ENCODE measurements at places on chromosomes 1 and 21.

DNA sequence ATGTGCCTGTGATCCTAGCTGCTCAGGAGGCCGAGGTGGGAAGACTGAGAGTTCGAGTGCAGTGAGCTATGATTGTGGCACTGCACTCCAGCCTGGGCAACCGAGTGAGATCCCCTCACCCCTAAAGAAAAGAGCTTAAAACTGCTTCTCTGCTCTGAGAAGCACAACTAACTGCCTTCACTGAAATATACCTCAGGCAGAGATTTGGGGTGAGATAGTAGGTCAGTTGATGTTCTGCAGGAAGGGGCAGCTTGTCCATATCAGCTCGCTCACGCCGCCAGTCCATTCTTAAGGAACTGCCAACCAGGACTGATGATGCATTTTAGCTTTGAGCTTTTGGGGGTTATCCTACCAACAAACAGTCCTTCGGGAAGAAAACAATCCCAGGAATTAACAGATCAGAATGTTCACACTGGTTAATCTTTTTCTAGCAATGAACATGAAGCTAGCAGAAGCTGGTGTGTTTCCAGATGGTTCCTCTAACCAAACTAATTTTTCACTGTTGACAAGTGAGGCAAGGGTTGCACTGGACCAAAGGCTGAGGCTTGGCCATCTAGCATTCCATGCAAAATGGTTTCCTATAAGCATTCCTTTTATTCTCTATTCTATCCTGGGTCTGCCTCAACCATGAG lies 31.6 kb downstream of the LHX4 start:
- DNase-seq, result no peak

DNA sequence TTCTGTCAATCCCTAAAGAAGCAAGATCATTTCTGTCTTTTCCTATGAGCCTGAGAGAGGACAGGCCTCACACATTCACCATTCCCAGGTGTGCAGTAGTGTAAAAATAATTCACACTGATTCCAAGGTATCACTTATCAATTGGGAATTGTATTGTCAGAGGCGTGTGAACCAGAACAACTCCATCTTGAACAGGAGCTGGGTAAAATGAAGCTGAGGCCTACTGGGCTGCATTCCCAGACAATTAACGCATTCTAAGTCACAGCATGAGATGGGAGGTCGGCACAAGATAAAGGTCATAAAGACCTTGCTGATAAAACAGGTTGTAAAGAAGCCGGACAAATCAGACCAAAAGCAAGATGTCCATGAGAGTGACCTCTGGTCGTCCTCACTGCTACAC lies 239.2 kb downstream of the SMYD3 start:
- DNase-seq, result no peak

DNA sequence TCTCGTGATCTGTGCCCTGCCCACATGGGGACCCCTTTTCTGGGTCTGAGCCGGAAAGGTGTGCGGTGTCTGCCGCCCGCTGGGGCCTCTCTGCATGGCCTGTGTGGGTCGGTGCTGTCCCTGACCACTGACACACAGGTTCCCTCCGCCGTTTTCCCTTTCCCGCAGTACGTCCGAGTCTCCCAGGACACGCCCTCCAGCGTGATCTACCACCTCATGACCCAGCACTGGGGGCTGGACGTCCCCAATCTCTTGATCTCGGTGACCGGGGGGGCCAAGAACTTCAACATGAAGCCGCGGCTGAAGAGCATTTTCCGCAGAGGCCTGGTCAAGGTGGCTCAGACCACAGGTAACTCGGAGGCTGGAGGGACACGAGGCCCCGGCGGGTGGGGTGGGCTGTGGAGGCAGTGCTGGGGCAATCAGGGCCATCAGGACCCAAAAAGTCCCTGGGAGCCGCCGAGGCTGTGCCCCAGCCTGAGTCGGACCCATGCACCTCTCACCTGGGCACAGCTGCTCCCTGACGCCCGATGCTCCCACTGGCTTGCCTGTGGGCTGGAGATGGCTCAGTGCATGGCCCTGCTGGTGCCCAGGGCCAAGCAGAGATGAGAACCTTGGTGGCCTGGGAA lies 13.3 kb downstream of the TRPM2 start:
- no peak for DNase-seq

- DNase-seq, result peak; percentile 5
These were observed 327.8 kb upstream of the USP24 start for GRCh38 chr1:55542901-55543504.

DNA sequence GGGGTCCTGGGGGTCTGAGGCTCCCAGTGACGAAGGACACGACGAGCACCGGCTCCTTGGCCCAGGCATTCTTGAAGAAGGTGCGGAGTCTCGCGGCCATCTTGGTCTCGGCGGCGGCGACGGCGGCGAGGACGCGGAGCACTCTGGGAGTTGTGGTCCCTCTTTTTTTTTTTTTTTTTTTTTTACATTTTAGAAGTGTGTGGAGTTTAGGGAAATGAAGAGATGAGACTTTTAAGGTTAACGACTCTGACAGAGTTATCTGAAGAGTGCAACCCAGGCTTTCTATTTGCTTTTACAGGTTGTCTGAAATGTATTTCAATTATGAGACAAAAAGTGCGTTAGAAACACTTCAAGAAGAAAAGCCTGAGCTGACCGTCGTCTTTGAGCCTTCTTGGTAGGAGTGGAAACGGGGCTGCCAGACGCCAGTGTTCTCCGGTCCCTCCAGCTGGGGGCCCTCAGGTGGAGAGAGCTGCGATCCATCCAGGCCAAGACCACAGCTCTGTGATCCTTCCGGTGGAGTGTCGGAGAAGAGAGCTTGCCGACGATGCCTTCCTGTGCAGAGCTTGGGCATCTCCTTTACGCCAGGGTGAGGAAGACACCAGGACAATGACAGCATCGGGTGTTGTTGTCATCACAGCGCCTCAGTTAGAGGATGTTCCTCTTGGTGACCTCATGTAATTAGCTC lies 9.7 kb downstream of the OR2B11 start:
- peak; percentile 41 for DNase-seq

- DNase-seq, result peak; percentile 45
These were observed at the start of gene JAM2 for GRCh38 chr21:25638660-25639550. TSS of gene JAM2 (plus strand) at chr21:25639258. CDS start at chr21:25639822, 564 bp downstream.

DNA sequence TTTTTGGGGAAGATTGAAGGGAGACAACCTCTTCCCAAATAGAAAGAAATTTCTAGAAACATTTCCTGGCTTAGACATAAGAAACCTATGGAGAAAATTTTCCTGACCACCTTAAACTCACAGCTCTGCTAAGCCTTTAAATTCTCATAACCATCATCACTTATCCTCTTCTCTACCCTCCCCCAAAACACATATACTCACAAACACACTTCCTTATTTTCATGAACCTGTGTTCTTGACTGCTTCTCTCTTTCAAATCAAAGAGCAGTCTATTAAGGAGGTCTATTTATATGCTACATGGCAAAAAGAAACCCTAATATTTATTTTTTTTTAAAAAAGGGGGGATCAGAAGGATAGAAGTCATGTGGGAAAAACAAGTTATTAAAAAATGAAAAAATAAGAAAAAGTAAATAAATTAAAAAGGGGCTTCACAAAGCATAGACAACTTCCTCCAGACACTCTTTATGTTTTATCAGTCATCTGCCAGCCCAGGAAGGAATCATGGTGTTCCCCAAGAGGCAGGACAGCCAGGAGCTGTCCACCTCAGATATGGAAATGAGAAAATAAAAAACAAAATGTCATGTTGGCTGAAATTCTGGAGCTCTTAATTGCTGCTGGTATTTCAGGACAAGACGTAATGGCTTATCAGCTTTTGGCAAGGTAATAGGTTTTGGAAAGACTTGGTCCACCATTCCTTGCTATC lies 12.8 kb upstream of the RGS2 start:
- no peak for DNase-seq

DNA sequence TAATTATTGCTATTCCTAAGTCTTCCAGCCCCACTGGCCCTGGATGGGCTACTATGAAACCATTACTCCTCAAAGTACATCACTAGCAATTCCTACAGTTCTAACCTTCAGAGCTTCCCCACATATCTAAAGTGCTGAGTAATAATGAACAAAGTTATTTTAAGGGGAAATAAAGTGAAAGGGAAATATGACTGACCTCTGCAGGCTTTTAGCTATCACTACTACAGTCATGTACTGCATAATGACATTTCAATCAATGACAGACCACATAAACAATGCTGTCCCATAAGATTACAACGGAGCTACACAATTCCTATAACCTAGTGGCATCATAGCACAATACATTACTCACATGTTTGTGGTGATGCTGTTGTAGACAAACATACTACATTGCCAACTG lies 32.5 kb upstream of the ASPM start:
- no peak for DNase-seq

DNA sequence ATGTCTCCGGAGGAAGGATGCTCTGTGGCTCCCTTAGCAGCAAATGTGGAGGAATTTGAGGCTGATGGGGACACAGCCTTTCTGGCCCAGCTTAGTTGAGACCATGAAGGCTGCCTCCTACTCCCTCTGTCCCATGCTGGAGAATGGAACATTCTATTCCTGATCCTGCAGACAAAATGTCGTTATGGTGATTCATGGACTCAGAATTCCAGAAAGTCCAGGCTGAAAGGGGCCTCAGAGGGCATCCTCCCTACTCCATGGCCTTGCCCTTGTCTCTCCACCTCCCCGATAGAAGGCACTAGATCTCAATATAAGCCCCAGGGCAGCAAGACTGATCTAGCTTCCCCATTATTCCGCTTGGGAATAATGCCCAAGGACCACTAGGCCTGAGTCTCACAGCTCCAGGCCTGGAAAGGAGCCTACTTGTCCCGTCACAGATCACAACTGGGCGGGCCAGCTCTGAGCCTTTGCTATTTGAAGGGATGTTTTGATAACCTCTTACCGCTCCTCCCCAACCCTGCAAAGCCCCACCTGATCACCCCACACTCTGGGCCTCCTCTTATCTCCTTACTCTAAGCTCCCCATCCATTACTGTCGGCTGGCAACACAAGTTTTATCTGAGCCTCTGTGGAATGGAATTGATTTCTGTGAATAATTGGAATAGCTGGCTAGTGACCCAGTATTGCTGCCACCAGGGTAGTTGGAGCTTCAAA lies 52.8 kb upstream of the TRABD2B start:
- no peak for DNase-seq

GRCh38 chr1:54421101-54421504 lies 14.9 kb upstream of the SSBP3 start:
- no peak for DNase-seq

DNA sequence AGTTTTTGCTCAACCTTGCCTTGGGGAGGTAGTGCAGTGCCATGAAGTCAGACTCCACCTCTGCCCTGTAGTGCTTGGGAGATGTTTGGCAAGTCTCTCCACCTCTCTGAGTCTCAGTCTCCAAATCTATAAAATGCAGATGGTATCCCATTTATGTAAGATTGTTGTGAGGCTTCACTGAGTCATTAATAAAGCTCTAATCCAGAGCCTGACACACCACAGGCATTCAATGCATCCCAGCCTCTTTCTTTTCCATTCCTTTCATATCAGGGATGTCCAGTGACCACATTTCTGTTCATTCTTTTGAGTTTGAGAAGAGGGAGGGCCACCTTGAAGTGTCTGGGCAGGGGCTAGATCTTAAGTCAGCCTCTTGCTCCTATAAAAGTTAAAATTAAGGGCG lies 37.6 kb upstream of the LMO4 start:
- DNase-seq, result no peak

DNA sequence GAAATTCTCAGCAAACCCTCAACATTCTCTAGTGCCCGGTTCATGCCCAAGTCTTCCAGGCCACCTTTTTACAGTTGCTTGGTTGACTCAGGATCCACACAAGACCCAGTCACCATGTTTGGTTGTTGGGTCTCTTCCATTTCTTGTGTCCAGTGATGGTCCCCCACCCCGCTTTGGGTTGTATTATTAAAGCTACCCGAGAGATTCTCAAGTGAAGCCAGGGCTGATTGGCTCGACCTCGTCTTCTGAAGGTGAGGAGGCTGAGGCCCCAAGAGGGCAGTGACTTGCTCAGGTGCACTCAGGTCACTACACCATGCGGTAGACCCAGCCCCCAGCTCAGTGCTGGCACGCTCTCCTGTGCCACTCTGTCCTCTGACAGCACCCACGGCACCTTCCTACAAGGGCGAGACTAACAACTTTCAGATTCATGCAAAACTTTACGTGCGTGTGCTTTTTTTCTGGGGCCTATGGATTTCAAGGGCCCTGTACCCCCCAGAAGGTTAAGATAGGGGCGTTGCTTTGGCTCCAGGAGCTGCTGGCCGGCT lies 50.3 kb downstream of the CAPN9 start:
- DNase-seq, result no peak

DNA sequence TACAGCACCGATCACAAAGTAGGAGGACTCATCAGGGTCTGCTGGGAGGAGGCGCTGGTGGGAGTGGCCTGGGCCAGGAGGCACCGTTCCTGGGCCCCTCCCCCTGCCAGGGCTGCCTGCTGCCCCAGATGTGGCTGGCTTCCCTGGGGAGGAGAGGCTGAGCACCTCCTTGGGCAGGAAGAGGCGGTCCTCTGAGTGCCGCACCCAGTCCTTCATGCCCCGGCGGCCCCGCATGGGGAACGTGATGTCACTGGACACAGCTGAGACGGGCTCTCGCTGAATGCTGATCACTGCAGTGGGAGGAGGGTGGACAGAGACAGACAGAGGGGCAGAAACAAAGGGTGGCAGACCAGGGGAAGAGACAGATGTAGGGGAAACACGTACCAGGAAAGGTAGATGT lies 24.8 kb downstream of the ADGRB2 start:
- DNase-seq, result no peak

DNA sequence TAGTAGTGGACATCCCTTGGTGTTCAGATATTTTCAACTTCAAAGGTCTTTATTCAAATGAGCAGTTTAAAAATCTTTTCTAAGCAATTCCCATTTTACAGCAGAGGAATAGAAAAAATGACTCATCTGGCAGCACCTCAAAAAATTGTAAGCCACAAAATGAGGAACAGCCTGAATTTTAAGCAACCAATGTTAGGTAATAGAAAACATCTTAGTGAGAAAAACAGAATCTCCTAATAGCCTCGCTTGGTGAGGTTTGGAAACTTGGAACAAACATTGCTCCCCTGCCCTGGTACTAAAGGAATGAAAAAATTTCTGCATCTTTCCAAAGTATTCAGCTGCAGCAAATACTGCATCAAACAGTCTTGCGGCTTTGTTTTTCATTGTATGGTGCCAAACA lies 264.4 kb downstream of the NTNG1 start:
- no peak for DNase-seq

GRCh38 chr1:77802026-77802425 lies 22.6 kb downstream of the MIGA1 start:
- no peak for DNase-seq

GRCh38 chr1:23101101-23101827 lies 67.4 kb downstream of the LUZP1 start:
- DNase-seq, result no peak

DNA sequence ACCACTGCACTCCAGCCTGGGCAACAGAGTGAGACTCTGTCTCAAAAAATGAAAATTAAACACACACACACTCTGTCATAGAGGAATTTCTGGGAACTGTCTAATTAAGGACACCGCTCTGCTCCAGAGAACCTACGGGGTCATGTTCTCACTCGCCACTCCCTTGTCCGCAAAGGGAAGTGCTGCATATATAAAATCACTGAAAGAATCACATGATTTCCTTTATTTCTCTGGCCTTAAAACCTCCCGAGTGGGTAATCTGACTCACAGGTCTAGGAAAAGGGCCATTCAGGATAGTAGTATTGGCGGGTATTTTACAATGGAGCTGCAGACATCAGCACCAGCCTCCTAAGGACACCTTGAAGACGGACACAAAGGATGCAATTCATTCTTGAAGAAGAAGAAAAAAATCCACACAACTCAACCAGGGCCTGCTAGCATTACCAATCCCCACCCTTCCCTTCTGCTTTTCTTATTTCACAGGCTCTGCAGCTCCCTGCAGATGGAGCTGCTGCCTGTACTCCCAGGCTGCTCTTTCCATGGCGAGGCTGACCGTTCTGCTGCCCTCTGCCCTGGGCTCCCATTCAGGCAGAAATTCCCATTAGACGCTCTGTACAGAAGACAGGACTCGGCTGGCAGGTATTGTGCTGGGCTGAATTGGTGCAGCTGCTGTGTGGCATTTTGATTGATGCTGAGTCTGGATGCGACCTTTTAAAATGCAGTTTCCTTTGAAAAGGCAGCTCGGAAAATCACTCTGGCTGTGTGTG lies 53.3 kb upstream of the FAM89A start:
- no peak for DNase-seq

Data from HTR-8/SVneo (cell line).